ENCODE measurements at places on chromosomes 13 and 19.

GRCh38 chr19:6533746-6534418 is 3.1 kb downstream of the TNFSF9 start:
- no peak for DNase-seq
- peaks cover 14% of the 10 kb centered on the region for H3K27me3 ChIP-seq
- H3K27ac ChIP-seq, result no peak overlapping the region

DNA sequence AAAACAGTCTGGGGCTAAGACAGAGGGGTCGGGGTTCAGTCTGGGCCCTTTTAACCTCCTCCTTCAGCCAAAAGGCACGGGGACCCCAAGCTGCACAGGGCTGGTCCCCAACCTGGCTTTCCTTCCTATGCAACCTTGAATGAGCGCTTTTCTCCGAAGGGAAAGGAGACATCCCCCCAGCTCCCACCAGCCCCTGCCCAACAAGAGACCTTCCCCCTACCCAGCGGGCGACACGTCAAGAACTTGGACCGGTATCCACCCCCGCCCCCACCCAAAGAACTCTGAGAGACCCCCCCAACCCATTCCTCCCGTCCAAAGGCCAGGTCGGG is 35.0 kb upstream of the NANOS3 start:
- peaks cover 72% of the 10 kb centered on the region for H3K4me1 ChIP-seq

DNA sequence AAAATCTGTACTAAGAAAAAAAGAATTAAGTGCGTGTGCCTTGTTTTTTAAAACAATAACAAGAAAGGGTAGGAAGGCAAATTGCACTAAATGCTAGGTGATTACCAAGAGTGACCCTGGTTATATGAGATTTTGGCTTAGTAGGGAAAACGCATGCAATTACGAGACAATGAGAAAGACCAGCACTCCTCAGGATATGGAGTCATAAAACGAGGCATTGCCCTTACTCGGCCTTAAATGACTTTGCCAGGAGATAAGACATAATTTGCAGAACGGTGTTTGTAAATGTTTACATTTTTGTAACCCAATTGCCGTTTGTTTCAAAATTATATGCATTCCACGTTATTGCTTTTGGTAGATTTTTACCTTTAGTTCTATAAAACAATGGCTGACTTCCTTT is 179.8 kb downstream of the RBM26 start:
- no peaks in the 10 kb centered on the region for H3K4me1 ChIP-seq
- H3K4me3 ChIP-seq, result no peak overlapping the region
- no peaks in the 10 kb centered on the region for H3K36me3 ChIP-seq
- H3K27ac ChIP-seq, result no peak overlapping the region
- no peaks in the 10 kb centered on the region for H3K27me3 ChIP-seq

DNA sequence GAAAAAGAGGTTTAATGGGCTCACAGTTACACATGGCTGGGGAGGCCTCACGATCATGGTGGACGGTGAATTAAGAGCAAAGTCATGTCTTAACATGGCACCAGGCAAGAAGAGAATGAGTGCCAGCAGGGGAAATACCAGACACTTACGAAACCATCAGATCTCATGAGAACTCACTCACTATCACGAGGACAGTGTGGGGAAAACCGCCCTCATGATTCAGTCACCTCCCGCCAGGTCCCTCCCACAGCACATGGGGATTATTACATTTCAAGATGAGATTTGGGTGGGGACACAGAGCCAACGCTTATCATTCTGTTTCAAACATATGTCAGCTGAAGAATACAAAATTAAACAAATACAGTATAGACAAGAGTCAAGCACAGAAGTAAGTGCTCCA is 165.1 kb downstream of the PCCA start:
- H3K36me3 ChIP-seq, result no peaks in the 10 kb centered on the region
- no peaks in the 10 kb centered on the region for H3K27me3 ChIP-seq
- DNase-seq, result no peak
- H3K4me3 ChIP-seq, result no peak overlapping the region

GRCh38 chr19:4577020-4577782 is 17.7 kb upstream of the SEMA6B start:
- H3K4me3 ChIP-seq, result no peak overlapping the region
- no peak overlapping the region for H3K27ac ChIP-seq
- H3K27me3 ChIP-seq, result peaks cover 72% of the 10 kb centered on the region
- H3K36me3 ChIP-seq, result no peaks in the 10 kb centered on the region
- peaks cover 25% of the 10 kb centered on the region for H3K4me1 ChIP-seq

GRCh38 chr19:13153569-13154240 is 3.5 kb downstream of the IER2 start:
- no peaks in the 10 kb centered on the region for H3K36me3 ChIP-seq
- H3K27me3 ChIP-seq, result no peaks in the 10 kb centered on the region
- DNase-seq, result no peak
- H3K4me3 ChIP-seq, result peak overlapping the region; percentile 79
- peaks cover 32% of the 10 kb centered on the region for H3K4me1 ChIP-seq

- H3K36me3 ChIP-seq, result no peaks in the 10 kb centered on the region
- no peak overlapping the region for H3K27ac ChIP-seq
- no peak for DNase-seq
- no peaks in the 10 kb centered on the region for H3K27me3 ChIP-seq
- H3K4me3 ChIP-seq, result no peak overlapping the region
- H3K4me1 ChIP-seq, result no peaks in the 10 kb centered on the region
Measured at GRCh38 chr13:44013758-44014291, 134.1 kb downstream of the LACC1 start.

- no peaks in the 10 kb centered on the region for H3K27me3 ChIP-seq
- DNase-seq, result no peak
- H3K4me1 ChIP-seq, result peaks cover 20% of the 10 kb centered on the region
- H3K36me3 ChIP-seq, result no peaks in the 10 kb centered on the region
- H3K27ac ChIP-seq, result no peak overlapping the region
Measured at GRCh38 chr13:75813323-75813722, 177.2 kb downstream of the LMO7 start.

GRCh38 chr13:29005035-29005762 is 185.1 kb downstream of the MTUS2 start:
- no peak for DNase-seq
- H3K4me1 ChIP-seq, result no peaks in the 10 kb centered on the region
- H3K36me3 ChIP-seq, result no peaks in the 10 kb centered on the region
- no peak overlapping the region for H3K27ac ChIP-seq
- no peaks in the 10 kb centered on the region for H3K27me3 ChIP-seq

DNA sequence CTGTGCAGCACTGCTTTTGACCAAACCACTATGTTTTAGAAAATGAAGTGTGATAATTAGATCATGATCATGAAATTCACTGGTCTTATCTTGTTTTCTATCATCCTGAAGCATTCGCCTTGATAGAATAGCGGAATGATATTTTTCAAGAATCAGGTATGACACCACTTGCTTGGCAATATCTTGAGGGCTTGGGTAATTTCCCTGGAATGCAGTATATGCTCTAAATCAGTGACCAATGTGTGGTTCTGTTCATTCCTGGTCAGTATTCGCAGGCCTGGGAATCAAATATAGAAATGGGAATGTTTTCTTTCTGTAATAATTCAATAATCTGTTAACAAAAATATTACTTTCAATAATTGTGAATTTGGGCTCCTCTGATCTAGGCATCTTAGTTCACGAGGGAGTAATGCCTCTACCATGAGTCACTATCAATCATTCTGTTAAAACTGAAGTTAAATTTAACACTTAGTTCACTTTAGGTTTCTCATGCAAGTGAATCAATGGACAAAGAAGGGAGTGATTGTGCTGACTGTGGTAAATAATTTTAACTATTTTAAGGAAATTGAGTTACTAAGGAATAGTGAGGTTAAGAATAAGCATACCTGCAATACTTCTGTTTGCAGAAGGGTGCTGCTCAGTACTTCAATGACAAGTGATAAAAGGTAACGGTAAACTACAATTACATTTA is 137.9 kb downstream of the PCDH20 start:
- no peak for DNase-seq
- H3K27ac ChIP-seq, result no peak overlapping the region
- no peaks in the 10 kb centered on the region for H3K4me1 ChIP-seq

- peaks cover 100% of the 10 kb centered on the region for H3K27me3 ChIP-seq
- H3K27ac ChIP-seq, result no peak overlapping the region
- peaks cover 32% of the 10 kb centered on the region for H3K4me1 ChIP-seq
- no peak for DNase-seq
- no peaks in the 10 kb centered on the region for H3K36me3 ChIP-seq
Measured at GRCh38 chr19:47419789-47420188, 462 bp upstream of the MEIS3 start.

- no peak for DNase-seq
- no peak overlapping the region for H3K4me3 ChIP-seq
- no peaks in the 10 kb centered on the region for H3K27me3 ChIP-seq
- H3K36me3 ChIP-seq, result no peaks in the 10 kb centered on the region
- no peak overlapping the region for H3K27ac ChIP-seq
Measured at GRCh38 chr19:47284324-47284899, 9.7 kb downstream of the INAFM1 start.

DNA sequence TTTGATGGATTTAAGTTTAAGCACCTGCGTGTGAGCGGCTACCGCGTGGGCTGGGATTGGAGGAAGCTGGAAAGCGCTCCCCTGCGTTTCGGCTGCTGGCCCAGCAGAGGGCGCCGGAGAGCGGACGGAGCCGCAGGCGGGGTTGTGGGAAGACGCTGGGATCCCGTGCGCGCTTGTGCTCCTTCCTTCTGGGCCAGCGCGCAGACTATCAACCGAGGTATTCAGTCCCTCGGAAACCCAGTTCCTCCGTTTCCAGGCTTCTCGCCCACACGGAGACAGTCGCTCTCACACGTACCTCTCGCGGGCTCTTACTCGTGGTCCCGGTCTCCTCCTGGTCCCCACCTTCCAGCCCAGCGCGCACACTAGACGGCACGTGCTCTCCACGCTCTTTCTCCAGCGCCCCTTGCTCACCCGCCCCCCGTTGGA is 28.8 kb downstream of the EPN1 start:
- no peak overlapping the region for H3K27ac ChIP-seq
- no peak for DNase-seq
- H3K4me1 ChIP-seq, result no peaks in the 10 kb centered on the region
- no peak overlapping the region for H3K4me3 ChIP-seq
- H3K36me3 ChIP-seq, result peaks cover 15% of the 10 kb centered on the region

DNA sequence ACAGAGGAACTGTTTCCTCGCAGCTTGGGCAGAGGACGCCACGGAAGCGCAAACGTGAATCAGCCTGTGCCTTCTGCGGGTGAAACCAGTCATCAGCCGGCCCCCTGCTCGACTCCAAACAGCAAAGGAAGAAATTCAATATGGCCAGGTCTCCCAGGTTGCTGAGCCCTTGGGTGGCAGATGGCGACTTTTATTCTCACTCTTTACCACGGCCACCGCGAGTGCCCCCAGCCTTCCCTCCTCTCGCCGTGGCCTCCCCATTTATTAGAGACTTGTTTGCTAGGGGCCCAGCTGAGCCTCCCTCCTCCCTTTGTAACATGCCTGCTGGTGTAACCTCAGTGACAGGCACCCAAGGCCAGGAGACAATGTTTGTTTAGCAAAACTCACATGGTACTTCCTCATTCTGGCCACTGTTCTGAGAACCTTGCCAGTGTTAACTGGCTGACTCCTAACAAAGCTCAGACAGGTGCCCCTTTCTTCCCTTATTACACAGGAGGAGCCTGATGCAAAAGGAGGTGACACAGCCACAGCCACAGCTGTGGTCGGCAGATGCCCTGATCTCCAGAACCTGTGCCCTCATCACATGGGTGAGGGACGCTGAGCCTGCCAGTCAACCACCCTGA is 5.8 kb downstream of the RAB20 start:
- H3K27me3 ChIP-seq, result no peaks in the 10 kb centered on the region
- DNase-seq, result no peak
- peaks cover 20% of the 10 kb centered on the region for H3K4me1 ChIP-seq
- peak overlapping the region; percentile 18 for H3K27ac ChIP-seq

- no peak for DNase-seq
- H3K4me3 ChIP-seq, result no peak overlapping the region
- H3K27me3 ChIP-seq, result no peaks in the 10 kb centered on the region
- no peaks in the 10 kb centered on the region for H3K36me3 ChIP-seq
- no peaks in the 10 kb centered on the region for H3K4me1 ChIP-seq
Measured at GRCh38 chr13:90552702-90553101, 794.8 kb upstream of the MIR17HG start.

GRCh38 chr13:40769970-40770369 is 1.0 kb downstream of the MRPS31 start:
- peaks cover 17% of the 10 kb centered on the region for H3K4me1 ChIP-seq
- H3K36me3 ChIP-seq, result peaks cover 6% of the 10 kb centered on the region
- H3K27ac ChIP-seq, result peak overlapping the region; percentile 91
- H3K4me3 ChIP-seq, result peak overlapping the region; percentile 90

GRCh38 chr13:95656386-95657015 is 12.0 kb upstream of the DZIP1 start:
- no peaks in the 10 kb centered on the region for H3K27me3 ChIP-seq
- no peak for DNase-seq
- no peaks in the 10 kb centered on the region for H3K4me1 ChIP-seq

GRCh38 chr19:45870798-45871197 is 6.7 kb downstream of the FOXA3 start:
- no peaks in the 10 kb centered on the region for H3K4me1 ChIP-seq
- no peak for DNase-seq
- H3K4me3 ChIP-seq, result no peak overlapping the region
- H3K27me3 ChIP-seq, result no peaks in the 10 kb centered on the region

DNA sequence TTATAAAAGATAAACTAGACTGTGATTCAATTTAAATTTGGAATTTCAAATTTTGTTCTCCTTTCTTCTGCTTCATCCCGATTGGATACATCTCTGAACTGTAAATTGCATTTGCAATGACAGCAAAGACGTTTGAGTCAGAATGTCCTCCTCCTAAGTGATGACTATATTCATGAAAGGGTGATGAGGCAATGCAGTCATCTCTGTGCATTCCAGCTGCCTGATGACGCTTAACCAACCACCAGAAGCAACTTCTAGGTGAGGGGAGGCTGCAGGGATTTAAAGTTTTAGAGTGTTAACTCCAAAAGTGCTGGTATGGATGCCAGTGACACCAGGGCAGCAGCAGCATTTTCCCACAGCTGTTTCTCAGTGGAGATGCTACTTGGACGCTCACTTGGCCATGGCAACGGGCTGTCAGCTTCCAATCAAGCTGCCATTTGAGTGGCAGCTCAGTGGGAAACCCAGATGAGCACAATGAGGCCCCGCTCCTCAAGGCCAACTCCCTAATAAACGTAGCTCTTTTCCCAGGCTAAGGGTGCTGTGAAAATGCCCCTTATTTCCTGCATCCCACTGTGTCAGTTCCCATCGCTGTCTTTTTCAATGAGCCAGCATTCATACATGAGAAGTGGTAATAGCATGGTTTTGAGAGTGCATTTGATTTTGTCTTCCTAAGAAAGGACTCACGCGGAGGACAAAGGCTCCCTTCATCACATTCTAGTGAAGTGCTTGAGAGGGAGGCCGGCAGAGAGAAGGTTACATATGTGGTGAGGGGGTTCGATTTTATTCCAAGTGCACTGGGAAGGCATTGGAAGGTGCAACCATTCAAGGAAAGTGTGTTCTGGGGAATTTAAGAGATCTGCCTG is 45.2 kb upstream of the AMER2 start:
- H3K4me1 ChIP-seq, result peaks cover 7% of the 10 kb centered on the region
- no peaks in the 10 kb centered on the region for H3K36me3 ChIP-seq
- H3K27ac ChIP-seq, result no peak overlapping the region
- H3K27me3 ChIP-seq, result peaks cover 4% of the 10 kb centered on the region

Measured in suprapubic skin (tissue), 4 donors.